Prostate gland (tissue), 2 donors: ENCODE measurements at places on chromosomes 11 and 22. TPM values are rescaled to one million over a fixed set of nuclear protein-coding genes. Genes with fewer than 3 reads are reported as not detected.

Gene SLC16A8
- 0.59 TPM for total RNA-seq

- DNase-seq: peak; percentile 78
Observed at GRCh38 chr11:68841718-68842426, at the start of gene CPT1A. Gene CPT1A (minus strand): TSS chr11:68841916. CDS start chr11:68815474, 26,442 bp downstream.

Gene VWCE
- total RNA-seq: 2.0 TPM

Gene KIAA1671
- 44.8 TPM for total RNA-seq

DNA sequence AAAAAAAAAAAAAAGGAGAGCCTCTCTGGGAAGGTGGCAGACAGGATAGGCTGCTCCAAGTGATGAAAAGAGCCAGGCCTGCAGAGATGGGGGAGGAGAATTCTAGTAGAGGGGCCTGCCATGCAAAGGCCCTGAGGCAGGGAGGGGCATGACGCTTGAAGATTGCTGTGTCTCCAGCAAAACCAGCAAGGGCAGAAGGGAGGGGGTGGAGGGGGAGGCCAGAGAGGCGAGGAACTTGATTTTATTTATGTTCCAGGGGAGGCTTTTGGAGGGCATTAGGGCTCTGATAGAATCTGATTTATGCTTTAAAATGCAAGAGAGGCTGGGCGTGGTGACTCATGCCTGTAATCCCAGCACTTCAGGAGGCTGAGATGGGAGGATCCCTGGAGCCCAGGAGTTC lies 16.7 kb upstream of the PACSIN2 start:
- DNase-seq: no peak

Gene LTBP3
- 234 TPM for total RNA-seq

- no peak for DNase-seq
Observed at GRCh38 chr22:26503758-26504157, 8.5 kb downstream of the TFIP11 start.

- no peak for DNase-seq
Observed at GRCh38 chr11:123584186-123584585, 70.2 kb downstream of the SCN3B start.

Gene MFRP
- total RNA-seq: not detected

- no peak for DNase-seq
Observed at GRCh38 chr11:17000987-17001386, 13.2 kb downstream of the PLEKHA7 start.

- DNase-seq: no peak
Observed at GRCh38 chr11:99693941-99694492, 673.3 kb downstream of the CNTN5 start.

Gene ALX4
- 0.17 TPM for total RNA-seq

DNA sequence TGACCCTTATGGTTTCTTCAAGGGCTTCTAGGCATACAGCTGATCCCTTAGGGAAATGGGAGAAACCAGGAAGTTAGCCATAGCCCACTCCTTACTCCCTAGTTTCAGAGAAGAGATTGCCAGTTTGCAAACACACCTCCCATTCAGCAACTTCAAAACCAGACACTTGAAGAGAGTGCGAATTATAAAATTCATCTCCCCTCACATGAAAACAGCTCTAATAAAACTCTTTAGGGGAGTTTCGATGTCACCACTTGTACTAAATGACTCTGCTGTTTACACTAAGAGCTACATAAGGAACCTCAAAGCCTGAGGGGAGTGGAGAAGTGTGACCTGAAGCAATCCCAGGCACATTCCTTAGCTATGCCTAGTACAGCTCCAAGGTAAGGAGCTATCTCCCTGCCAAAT lies 8.3 kb downstream of the LGR4 start:
- no peak for DNase-seq

DNA sequence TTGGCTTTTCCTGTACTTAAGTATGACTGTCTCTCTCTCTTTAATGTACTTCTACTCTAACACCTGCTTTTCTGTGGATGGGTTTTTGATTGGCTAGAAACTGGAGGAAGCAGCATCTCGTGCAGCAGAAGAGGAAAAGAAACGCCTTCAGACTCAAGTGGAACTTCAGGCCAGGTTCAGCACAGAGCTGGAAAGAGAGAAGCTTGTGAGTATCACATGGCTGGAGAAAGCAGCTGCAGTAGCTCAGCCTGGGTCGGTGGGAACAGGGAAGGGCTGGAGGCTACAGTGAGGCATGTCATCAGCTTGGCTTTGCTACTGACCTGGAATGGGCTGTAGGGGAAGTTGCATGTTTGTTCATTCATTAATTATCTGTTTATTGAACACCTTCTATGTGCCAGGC lies 74.2 kb downstream of the SWAP70 start:
- DNase-seq: no peak
